Right ventricle myocardium superior (tissue), 1 donor: ENCODE measurements at places on chromosomes 1 and 21. TPM values are rescaled to one million over a fixed set of nuclear protein-coding genes. Genes with fewer than 3 reads are reported as not detected.

Gene CELA2A
- not detected for total RNA-seq

DNA sequence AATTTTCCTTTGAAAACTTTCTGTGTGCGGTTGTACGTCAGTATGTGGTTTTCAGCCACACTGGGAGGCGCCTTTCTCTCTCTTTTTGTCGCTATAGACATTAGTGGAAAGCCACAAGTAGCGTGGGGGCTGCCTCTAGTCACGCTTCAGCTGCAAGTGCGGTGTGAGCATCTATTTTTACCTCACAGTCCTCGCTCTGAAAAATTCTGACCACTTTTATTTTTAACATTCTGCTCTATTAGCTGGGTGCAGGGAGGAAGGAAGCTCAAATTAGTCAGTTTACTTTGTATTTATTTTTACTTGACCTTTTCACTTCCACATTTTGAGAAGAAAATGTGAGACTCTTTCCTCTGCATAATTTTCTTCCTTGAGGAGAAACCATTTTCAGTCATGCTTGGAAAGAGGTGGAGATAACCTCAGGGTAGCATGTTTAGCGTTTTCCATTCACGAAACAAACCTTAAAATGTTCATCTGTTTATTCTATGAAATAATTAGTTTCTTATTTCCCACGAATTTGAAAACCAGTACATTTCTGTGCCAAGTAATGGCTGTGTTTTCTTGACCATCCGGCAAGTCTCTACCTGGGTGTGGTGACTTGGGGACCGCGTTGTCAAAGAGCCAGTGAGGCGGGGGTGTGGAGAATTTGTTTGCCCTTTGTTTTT, 35.6 kb downstream of the ADARB1 start:
- DNase-seq: no peak

GRCh38 chr21:29730281-29730680, 209.5 kb downstream of the GRIK1 start:
- no peak for DNase-seq

DNA sequence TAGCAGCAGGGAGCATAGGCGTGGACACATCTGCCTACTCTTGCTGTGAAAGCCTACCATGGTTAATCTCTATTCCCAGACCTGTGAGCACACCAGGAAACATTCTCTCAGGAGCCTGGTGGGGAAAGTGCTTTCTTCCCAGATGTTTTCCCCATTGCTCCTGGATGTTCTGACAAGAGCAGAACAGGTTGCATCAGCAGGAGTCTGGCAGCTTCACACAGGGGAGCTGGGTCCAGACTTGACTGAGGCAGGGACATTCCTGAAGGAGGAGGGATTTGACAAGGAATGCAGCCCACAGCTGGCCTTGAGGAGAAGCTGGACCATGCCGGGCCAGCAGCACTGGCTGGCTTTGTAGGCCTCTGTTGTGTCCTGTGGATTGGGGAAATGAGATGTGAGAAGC, 21.0 kb upstream of the ARTN start:
- DNase-seq: no peak

Gene NBPF4
- not detected for total RNA-seq

- DNase-seq: no peak
Observed at GRCh38 chr1:91397605-91398004, 7.0 kb downstream of the HFM1 start.

Gene BTBD8
- 5.9 TPM for total RNA-seq

- no peak for DNase-seq
Observed at GRCh38 chr1:233629305-233629935, 15.5 kb downstream of the KCNK1 start.

DNA sequence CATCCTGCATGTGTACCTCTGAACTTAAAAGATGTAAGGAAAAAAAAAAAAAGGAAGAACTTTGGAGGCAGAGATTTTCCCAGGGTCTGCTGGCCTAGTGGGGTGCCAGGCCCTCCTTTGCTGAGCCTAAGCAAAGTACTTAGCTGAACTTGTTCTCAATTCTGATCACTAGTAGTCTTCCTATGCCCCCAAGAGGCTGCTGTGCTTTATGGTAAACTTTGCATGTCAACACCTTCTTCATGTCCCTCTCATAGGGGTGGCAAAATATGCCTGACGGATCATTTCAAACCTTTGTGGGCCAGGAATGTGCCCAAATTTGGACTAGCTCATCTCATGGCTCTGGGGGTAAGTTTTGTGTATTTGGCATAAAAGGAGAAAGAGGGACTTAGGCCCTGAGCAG, 1.4 kb upstream of the USP21 start:
- no peak for DNase-seq

- DNase-seq: no peak
Observed at GRCh38 chr21:39499156-39499555, 47.4 kb downstream of the SH3BGR start.

GRCh38 chr21:31888936-31889371, 16.1 kb downstream of the HUNK start:
- DNase-seq: no peak

Gene AK5
- total RNA-seq: 0.38 TPM

DNA sequence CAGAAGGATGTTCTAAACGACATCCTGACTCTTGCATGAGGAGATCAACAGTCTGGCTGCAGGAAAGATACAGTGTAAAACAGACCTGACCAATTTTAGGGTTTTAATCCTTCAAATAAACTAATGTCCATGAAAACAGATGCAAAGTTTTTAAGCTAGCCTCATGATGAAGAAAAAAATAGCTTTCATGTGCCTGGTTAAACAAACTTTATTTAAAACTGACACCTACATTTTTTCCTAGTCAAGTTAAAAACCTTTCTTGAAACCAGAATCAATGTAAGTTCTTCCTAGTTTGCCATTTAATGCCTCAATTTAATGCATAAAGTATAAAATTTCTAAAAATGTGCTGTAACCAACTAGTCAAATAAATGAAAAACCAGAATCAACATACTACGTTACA, 2.9 kb downstream of the WDR26 start:
- DNase-seq: no peak

DNA sequence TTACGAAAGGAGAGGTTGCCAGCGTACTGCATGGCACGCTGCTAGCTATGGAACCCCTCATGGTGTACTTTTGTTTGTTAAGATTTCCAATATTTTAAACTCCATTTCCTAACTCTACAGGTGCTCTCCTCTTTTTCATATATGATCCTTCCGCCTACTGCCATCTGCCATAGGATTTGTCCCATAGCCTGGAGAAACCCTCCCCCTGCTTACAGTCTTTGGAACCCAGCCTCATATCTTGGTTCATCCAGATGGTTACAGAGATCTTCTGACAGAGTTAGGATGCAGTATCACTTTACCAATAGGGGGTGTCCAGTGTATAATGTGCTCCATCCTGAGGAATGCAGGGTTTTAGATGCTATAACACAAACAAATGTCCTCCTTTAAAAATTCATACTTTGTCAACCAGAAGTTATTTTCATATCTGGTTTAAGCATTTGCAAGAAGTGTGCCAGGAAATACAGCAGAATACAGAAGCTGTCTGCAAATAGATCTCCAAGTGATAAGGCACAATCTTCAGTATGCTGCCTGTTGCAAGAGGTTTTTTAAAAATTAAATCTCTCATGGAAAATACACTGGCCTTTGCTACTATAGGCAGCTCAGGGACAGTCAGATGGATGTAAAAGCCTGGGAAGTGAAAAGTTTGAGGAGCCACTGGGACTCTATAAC, 377.8 kb downstream of the KCNH1 start:
- DNase-seq: no peak

- no peak for DNase-seq
Observed at GRCh38 chr21:38683222-38683621, 122.5 kb upstream of the ETS2 start.

Gene LRRC41
- 33.6 TPM for total RNA-seq

Gene PFKFB2
- 77.9 TPM for total RNA-seq

Gene MR1
- 3.3 TPM for total RNA-seq

GRCh38 chr1:216916890-216917438, 193.7 kb upstream of the ESRRG start:
- no peak for DNase-seq

Gene KLHL20
- 15.2 TPM for total RNA-seq

GRCh38 chr1:215529571-215529970, 37.5 kb upstream of the KCTD3 start:
- no peak for DNase-seq

Gene S100A2
- total RNA-seq: 2.3 TPM

DNA sequence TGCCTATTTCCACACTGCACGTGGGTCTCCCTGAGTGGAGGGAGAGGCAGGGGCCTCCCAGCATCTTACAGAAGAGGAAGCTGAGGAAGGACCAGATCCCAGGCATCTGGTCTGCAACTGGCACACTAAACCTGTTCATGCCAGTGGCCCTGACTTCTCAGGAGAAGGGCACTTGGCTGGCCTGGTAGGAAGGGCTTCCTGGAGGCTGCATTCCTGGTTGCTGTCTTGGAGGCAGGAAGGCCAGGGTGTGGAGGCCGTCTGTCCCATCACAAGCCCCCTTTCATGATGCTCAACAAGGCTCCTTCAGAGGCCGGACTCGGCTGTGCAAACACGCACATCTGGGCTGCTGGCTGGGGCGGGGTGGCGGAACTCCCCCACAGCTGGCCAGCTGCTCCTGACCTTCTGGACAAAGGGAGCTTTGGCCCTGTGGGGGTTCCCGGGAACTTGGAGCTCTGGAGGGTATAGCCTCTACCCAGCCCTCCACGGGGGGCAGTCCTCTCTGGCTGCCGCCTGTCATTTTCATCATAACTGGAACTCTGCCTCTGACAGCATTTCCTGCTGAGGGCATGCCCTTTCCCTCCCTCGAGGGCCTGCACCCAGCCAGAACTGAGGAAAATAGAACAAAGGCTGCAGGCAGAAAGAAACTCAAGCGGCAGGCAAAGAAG, 39.2 kb upstream of the POU3F1 start:
- DNase-seq: no peak

DNA sequence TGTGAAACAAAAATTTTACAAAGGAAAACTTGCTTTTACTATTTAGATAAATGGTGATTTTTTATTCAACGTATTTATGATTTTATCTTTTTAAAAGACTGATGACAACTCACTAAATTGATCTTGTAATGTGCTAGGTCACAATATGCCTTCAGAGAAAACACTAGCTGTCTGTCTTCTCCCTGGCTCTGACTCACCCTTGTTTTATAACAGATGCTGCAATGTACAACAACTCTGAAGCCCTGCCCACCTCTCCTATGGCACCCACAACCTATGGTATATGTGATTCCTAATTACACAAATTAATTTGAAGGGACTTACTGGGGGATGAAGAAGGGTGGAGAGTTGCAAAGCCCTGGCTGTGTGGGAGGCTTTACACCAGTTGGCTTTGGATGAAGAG, 24.7 kb upstream of the HSD17B7 start:
- DNase-seq: no peak

GRCh38 chr1:202171292-202172014, 11.1 kb upstream of the PTPN7 start:
- DNase-seq: no peak

GRCh38 chr1:230330157-230330556, 96.0 kb downstream of the PGBD5 start:
- no peak for DNase-seq

GRCh38 chr1:220817907-220818306, 31.2 kb downstream of the MTARC1 start:
- no peak for DNase-seq

DNA sequence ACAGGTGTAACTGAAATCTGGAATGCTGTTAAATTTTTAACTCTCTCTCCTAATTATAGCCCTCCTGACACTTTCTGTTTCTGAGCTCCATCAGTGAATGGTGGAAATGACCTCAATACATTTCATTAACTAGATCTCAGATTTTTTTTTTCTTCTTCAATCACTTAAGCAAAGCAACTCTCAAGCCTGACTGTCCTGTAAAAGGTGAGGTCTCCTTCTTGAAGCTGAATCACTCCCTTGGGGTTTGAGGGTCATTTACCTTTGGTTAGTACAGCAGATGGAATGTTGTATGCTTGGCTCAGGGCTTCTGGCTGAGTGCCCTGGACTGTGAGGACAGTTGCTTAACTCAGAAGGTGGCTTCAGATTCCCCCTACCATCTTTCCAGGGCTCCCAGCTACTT, 518.7 kb downstream of the PTPRC start:
- DNase-seq: no peak

DNA sequence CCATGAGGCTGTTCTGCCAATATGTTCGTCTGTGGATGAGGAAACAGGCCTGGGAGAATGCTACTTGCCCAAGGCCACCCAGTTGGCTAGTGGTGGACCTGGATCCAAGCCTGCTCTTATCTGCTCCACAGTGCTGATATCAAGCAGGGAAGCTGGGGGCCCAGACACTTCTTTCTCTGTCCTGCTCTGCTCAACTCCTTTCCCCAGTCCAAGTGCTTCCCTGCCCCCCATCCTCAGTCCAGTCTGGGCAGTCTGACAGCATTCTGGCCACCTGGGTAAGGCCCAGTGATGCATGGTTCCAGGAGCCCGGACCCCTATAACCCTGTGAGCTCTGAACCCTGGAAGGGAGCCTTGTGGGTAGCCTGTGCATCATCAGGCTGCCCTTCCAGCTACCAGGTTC, 4.2 kb upstream of the PAQR7 start:
- DNase-seq: no peak

GRCh38 chr1:157574836-157575235, 22.5 kb upstream of the FCRL5 start:
- DNase-seq: no peak

Gene BMP8A
- total RNA-seq: 0.30 TPM

GRCh38 chr1:204931768-204932572, 61.3 kb downstream of the NFASC start:
- DNase-seq: no peak

GRCh38 chr1:25103164-25103795, 129.0 kb downstream of the SYF2 start:
- no peak for DNase-seq

Gene CNR2
- total RNA-seq: not detected

DNA sequence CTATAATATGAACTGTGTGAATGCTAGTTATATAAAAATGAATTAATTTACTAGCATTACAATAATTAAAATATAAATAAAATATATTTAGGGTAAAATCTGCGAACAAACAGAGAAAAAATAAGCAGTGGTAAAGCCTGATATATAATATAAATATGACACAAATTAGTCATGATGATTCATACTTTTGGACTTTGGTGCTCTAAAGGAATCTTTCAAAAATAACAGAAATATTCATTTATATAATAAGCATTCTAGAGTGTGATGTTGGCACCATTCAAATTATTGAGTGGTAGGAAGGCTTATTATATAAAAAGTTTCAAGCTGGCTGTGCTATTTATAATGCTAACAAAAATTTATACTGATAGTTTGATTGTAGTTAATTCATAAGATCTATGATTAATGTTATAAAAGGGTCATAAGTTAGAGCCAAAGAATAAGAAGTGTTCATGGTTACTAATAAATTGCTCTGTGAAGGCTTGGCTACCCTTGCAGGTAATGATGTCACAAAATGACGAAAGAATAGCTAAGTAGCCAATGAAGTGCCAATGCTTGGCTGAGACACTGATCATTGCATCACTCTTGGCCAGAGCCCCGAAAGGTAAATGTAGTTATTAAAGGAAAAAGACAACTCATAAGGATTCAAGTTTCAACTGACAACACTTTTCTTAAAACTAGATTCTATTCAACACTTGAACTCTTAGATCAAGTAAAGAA, 108.7 kb downstream of the USH2A start:
- DNase-seq: no peak

GRCh38 chr1:114982251-114982650, 47.4 kb upstream of the TSHB start:
- DNase-seq: no peak

GRCh38 chr1:10599194-10599861, 124.6 kb downstream of the PEX14 start:
- DNase-seq: no peak

Gene FAM72B
- not detected for total RNA-seq

Gene ASPM
- total RNA-seq: 0.40 TPM

GRCh38 chr1:85575363-85575995, 5.1 kb upstream of the CCN1 start:
- no peak for DNase-seq
